ENCODE measurements at places on chromosomes 3 and 15.

DNA sequence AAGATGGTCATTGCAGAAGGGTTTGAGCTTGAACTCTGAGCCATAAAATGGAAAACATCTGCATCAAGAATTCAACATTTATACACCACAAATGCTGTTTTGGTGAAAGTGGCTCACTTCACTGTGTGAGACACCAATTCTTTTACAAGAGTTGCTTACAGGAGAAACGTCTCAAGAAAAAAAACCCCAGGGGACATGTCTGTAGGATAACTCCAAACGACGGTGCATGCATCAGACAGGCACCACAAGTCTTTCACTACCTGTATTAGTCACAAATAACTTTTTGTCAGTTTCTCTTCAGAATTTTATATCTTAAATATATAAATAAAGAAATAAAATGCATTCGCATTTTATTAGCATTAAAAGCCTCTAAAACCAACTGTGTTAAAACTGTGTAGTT, 164.3 kb downstream of the EFHB start:
- DNase-seq = no peak

GRCh38 chr3:71461114-71461513, 122.4 kb downstream of the FOXP1 start:
- DNase-seq = no peak

- no peak for DNase-seq
Measured at GRCh38 chr3:135618123-135618522, 347.4 kb upstream of the PPP2R3A start.

DNA sequence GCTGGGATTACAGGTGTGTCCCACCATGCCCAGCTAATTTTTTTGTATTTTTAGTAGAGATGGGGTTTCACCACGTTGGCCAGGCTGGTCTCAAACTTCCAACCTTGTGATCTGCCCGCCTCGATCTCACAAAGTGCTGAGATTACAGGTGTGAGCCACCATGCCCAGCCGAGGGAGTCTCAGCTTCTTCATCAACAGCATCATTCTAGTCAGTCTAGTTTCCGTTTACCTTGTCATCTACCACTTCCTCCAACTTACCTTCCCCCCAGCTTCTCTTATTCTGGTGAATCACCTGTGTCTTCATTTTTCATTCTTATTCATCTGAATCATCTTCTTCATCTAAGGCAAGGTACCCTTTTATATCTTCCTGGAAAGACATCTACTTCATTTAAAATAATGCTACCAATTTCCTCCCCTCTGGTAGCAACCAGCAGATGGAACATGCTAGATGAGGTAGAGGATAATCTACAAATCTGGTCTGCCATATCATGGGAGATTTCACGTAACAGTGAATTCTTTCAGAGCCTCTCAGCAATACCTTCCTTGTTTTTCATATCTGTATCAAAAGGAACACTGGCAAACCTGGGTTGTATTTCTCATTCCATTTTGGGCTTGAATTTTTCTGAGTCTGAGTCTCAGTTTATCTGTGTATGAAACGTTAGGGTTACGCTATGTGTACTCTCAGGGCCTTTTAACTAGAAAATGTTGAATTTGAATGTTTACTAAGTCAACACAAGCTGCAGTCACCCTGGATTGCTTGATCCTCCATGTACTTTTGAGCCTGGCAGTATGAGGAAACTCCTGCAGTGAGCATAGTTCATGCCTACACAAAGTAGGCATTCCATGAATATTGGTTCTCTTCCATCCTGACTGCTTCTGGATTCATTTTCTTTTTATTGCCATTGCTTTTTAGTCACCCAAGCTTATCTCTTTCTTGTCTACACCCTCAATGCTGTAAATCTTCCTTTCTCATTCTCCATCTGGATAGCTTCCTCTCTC, 16.8 kb downstream of the LPP start:
- no peak for DNase-seq
